Right ventricle myocardium superior (tissue), 1 donor: ENCODE measurements at places on chromosomes 2 and 18. TPM values are rescaled to one million over a fixed set of nuclear protein-coding genes. Genes with fewer than 3 reads are reported as not detected.

DNA sequence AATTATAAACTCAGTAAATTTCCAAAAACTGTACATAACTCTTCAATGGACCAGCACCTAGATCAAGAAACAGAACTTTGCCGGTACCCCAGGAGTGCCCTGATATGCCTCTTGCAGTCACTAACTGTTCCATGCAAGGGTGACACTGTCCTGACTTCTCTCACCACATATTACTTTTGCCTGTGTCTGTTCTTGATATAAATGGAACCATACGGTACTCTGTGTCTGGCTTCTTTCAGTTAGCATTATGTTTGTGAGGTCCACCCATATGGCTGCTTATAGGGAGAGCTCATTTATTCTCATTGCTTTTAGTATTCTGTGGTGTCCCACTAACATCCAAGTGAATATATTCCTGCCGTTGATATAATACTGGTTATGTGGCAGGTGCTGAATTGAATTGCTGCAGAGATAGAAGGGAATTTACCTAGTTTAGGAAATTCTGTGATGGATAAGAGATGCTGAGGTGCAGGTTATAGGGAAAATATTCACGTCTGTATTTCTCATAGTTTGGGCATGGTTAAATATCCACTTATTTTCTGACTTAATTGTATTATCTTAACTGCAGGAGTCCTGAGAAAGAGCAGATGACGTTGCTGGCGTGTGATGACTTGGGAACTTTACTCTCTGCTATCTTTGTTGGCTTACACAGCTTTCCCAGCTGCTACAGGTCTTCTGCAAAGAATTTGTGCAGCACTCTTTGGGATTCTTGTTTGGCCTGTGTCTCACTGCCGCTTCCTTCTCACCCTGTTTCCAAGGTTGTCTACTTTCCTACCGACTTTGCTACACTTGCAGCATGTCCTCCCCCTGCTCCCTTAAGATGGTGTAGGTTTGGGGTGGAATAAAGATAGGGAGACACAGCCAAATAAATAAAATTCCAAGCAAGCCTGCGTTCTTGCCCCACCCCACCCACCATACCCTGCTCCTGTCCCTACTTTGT lies 107.9 kb downstream of the MAP4K4 start:
- DNase-seq: no peak

DNA sequence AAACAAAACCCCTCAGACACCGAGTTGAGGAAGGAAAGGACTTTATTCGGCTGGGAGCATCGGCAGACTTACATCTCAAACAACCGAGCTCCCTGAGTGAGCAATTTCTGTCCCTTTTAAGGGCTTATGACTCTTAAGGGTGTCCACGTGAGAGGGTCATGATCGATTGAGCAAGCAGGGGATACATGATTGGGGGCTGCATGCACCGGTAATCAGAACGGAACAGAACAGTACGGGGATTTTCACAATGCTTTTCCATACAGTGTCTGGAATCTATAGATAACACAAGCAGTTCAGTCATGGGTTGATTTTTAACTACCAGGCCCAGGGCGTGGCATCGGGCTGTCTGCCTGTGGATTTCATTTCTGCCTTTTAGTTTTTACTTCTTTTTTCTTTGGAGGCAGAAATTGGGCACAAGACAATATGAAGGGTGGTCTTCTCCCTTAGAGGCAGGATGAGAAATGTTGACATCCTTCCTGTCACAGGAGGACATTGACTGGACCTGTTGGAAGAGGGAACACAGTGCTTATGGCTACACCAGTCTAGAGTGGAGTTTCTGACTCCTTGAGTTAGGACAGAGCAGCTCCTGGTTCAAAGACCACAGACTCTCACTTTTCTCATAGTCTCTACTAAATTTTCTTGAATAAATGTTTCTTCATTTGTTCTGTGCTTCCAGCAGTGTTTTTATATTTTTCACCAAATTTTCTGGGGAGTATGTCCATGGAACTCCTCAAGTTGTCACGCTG lies 35.8 kb downstream of the SPOPL start:
- no peak for DNase-seq

NTSR2 gene
- 0.19 TPM for total RNA-seq

SP110 gene
- 8.6 TPM for total RNA-seq
